Activated naive CD8-positive, alpha-beta T cell treated with anti-CD3 and anti-CD28 coated beads for 36 hours (primary cell): ENCODE measurements at places on chromosomes 16 and 17. TPM values are rescaled to one million over a fixed set of nuclear protein-coding genes. Genes with fewer than 3 reads are reported as not detected.

GRCh38 chr17:19270347-19270703 lies 33.2 kb downstream of the EPN2 start:
- DNase-seq, result no peak

GRCh38 chr17:4657678-4658077 lies 16.2 kb upstream of the ALOX15 start:
- no peak for DNase-seq

DNA sequence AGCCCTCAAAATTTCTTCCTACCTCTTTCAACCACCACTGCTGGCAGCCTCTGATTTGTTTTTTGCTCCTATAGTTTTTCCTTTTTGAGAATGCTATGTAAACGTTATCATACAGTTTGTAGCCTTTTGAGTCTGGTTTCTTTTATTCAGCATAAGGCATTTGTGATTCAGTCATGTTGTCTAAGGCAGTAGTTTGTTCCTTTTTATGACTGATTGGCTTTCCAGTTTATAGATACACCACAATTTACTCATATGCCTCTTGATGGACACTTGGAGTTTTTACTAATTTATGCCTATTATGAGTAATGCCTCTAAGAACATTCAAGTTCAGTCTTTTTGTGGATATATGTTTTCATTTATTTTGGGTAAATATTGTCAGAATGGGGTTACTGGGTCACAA lies 136.6 kb downstream of the CHD9 start:
- no peak for DNase-seq

GRCh38 chr17:45336390-45337182 lies 19.8 kb upstream of the MAP3K14 start:
- DNase-seq, result no peak

DNA sequence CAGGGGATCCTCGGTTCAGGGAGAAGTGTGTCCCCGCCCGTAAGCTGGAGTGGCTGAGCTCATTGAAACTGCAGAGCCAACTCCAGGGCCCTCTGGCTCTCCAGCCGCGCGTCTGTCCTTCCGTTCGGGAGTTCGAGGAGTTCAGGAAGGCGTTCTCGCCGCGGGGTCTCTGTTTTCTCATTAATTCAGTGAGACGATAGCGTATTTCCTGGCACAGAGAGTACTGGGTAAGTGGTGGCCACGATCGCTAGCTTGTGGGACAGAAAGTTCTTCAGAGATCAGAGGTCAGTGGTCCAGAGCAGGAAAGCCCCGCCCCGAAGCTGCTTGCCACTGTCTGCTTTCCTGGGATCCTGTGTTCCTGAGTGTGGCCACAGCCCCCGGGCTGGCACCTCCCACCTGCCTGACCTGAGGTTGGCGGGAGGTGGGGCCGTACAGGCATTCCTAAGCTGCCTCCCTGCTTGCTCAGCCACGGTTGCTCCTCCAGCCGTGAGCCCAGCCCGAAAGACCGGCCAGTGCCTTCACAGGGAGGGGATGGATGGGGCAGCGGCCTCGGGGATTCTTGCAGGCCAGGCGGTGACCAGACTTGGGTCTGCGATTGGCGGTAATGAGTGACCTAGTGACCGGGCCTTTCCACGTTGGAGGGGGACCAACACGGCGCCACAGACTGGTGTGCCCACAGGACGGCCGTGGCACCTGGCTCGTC lies 8.9 kb downstream of the BAIAP2 start:
- DNase-seq, result no peak

CCDC40 gene
- 1.2 TPM for total RNA-seq

ODAD4 gene
- 0.84 TPM for total RNA-seq
